ENCODE measurements at places on chromosomes 6 and 20.

GRCh38 chr6:10320291-10320690 is 94.6 kb downstream of the TFAP2A start:
- no peak for DNase-seq

GRCh38 chr20:53411891-53412290 is 181.7 kb downstream of the ZNF217 start:
- DNase-seq, result no peak

DNA sequence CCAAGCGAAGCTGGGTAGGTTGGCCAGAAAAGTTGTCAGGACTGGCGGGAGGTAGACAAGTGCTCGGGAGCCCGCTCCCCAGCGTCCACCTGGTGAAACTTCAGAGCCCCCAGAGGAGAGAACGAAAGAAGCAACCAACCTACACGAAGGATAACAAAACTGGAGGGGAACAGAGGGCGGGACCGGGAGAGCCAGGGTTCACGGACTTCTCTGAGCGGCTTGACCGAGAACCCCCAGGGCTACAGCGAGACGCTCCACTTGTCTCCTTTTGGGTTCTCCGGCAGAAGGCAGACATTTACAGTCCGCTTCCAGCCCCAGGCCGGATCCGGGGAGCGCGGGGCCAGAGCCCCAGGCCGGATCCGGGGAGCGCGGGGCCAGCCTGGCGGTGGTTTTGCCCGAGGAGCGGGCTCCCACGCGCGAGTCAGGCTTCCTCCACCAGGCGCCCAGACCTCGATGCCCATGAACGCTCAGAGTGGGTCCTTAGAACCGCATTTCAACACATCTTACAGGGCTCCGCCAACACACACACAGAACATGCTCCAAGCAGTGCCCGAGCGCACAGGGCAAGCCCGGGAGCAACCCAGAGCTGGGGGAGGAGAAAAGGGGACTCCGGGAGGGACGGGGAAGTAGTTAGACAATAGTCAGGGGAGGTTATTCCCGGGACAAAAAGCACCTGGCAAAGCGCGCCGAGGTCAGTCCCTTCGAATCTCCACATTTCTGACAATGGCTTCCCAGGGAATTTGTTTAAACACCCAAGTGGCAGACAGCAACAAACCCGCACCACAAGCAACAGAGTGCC is 1.1 kb downstream of the PTPRK start:
- no peak for DNase-seq

DNA sequence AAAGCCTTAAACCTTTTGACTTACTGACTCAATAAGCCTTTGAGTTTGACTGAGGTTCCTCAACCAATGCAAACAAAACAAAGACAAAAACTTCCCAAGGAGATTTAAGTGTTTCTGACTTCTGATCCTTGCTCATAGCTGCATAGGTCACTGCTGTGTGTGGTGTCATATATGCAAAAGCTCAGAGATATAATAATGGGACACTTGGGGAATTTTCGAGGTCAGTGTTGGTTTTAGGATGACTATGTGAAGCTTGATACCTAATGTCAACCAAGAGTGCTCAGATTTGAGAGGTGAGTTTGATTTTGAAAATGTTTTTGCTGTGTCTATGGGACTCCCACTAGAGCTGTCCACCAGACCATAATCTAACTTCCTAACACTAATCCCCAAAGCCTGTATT is 26.2 kb downstream of the ZKSCAN8 start:
- no peak for DNase-seq

GRCh38 chr6:150466196-150466595 is 97.4 kb downstream of the IYD start:
- DNase-seq, result no peak
